ENCODE measurements at places on chromosomes 12 and 14.

DNA sequence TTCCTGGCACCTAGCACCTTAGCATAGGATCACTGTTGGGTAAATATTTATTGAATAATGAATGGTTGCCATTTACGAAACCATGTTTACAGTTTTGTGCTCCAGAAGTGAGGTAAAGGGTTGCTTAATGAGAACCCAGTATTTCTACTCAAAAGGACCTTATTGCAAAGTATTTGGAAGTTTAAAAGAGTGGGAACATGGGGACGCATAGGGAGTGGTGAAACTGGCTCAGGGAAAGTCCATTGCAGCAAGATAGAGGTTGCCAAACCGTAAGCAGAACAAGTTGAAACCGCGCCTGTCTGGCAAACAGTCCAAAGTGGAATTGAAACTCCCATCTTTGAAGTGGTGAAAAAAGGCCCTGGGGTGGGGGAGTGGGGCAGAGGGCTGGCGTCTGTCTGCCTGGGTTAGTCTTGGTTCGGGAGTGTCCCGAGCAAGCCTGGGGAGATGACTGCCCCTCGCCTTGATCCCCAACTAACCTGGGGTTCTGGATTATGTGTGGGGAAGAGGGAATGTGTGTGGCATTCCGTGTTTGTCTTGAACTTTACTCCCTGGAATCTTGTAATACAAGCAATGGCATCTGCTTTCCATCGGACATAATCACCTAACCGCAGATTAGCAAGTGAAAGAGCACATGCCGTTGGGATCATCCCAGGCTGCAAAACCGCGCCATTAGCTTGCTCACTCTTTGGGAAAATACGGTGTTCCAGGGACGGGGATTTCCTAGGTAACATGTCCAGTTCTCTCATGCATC lies 7.2 kb downstream of the ALDH2 start:
- peak; percentile 84 for DNase-seq

DNA sequence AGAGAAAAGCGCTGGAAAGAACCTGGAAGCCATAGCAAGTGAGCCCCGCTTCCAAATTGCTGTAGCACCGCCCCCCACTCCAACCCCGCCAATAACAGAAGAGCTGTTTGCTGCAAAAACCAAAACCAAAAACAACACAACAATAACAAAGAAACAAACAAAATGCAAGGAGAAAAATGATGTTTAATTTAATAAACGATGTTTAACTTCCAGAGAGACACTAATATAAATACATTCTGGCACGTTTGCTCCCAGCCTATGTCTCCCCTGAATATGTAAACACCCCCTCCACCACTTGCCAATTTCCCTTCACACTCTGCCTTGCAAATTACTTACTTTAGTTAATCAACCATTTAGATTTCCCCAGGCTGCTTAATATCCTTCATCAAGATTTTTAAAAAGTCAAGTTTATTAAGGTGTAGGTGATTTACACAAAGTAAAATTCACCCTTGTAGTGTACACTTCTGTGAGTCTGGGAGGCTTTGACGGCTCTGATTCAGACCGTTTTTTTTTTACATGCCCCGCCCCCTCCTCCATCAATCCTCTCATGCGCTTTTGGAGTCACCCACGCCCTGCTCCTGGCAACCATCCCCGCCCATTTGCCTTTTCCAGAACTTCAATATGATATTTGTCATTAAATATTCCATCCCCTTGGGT lies 482 bp upstream of the IFI27L2 start:
- DNase-seq: peak; percentile 61

GRCh38 chr12:127260999-127261398 lies 1006.0 kb upstream of the TMEM132C start:
- DNase-seq: peak; percentile 54

GRCh38 chr14:103534576-103535061 lies 5.6 kb downstream of the TRMT61A start:
- DNase-seq: no peak

- no peak for DNase-seq
Observed at GRCh38 chr12:120397824-120398540, 29.0 kb upstream of the MSI1 start.

GRCh38 chr12:21697904-21698630 lies 40.4 kb upstream of the LDHB start:
- DNase-seq: peak; percentile 65
